ENCODE measurements at places on chromosomes 6 and 20.

- DNase-seq = no peak
These were observed 217.1 kb downstream of the ANKRD60 start for GRCh38 chr20:58011106-58011946.

DNA sequence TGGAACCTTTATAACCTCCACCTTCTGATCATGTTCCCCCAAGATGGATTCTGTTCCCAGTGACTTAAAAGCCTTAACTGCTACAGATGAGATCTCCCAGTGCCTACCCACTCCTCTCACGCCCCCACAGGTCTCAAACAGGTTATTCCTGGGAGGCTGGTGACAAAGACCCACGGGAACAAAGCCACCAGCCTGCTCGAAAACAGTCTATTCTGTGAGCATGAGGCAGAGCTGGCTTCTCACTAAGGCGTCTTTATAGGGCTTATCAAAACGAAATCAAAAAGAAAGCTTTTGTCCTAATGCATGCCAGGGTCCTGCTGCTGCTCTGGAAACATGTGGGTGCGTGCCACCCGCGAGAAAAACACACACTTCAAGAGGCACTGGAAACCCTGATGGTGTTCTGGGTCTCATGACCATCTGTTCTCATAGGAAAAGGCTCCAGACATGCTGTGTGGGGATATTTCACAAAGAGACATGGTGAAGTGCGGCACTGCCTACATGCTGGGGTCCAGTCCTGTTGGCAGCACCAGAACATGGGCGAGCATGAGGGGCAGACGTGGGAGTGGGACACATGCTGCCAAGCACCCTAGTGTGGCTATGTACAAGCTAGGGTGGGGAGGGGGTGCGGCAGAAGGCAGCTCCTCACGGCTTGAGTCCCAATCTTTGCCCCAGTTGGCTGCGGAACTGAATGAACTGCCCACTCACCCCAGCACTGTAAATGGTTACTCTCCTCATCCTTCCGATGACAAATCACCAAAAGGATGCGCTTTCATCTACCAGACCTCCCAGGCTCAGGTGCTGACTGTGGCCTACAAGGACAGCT is 2.1 kb downstream of the FKBP1A start:
- no peak for DNase-seq

DNA sequence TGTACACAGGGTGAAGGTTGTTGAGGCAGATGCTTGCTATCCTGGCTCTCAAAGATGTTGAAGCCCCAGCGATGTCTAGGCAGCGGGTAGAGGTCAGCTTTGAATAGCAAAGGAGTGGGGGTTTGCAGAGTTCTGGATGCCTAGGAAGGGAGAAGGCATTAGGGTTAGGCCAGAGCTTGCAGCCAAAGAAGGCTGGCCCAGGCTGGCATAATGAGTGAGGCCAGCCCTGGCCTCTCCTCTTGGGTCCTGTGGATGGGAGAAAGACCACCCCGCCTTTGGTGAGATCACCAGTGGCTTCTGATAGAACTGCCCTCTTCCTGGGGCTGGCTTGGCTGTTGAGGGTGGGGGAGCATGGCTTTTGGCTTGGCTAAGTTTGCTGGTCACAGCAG is 406 bp upstream of the WFDC5 start:
- DNase-seq = no peak

DNA sequence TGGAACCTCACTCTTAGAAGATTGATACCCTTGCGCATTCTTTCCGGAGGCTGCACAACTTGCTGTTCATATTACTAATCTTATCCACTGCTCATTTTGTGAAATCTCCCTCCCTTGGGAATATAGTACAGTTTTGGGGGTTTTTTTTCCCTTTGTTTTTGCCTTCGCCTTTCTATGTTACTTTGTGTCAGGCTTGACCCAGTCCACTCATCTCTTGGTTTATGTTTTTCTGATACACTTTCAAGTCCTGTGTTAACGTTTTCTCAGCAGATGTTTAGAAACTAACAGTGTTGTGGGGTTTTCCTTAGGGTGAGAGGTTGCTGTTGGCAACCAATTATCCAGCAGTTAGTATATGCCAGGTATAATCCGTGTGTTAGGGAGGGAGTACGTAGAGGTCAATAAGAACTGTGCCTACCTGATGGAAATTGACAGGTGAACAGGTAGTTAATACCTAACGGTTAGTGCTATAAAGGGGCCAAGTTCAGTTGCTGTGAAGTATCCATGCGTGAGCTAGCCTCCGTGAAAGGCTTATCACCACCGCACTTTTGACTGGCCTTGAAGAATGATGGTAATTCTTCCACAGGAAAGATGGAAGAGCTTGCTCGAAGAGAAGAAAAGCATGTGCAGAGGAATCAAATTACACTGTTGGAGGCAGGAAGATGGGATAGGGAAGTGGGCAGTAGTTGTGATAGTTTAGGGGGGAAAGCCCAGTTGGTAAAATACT is 1.4 kb downstream of the NFYA start:
- no peak for DNase-seq

DNA sequence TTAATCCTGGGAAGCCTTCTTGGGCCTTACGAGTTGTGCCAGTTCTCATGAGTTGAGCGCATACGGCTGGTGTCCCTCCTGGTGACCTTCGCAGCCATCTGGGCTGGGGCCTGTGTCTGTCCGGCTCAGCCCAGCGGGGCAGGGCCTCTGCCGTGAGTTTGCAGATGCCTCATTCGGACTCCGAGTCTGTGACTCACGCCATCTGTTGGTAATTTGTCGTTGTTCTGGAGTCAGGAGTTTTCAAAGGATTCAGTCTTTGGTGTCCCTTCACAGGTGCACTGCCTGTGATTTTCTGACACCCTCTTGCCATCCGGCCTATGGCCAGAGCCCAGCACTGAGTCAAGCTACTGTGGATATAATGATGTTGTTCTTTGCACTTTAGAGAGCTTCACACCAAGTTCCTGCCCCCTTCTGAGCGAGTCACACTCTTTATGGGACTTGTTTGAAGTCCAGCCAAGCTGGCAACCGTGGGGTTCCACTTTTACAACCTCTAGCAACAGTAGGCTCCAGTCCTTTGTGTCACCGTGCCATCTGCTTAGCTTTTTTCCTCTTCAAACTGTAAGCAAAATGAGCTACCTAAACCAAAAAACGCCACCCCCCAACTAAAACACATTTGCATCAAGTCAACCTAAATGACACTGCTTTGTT is 175.6 kb downstream of the AIG1 start:
- peak; percentile 5 for DNase-seq

DNA sequence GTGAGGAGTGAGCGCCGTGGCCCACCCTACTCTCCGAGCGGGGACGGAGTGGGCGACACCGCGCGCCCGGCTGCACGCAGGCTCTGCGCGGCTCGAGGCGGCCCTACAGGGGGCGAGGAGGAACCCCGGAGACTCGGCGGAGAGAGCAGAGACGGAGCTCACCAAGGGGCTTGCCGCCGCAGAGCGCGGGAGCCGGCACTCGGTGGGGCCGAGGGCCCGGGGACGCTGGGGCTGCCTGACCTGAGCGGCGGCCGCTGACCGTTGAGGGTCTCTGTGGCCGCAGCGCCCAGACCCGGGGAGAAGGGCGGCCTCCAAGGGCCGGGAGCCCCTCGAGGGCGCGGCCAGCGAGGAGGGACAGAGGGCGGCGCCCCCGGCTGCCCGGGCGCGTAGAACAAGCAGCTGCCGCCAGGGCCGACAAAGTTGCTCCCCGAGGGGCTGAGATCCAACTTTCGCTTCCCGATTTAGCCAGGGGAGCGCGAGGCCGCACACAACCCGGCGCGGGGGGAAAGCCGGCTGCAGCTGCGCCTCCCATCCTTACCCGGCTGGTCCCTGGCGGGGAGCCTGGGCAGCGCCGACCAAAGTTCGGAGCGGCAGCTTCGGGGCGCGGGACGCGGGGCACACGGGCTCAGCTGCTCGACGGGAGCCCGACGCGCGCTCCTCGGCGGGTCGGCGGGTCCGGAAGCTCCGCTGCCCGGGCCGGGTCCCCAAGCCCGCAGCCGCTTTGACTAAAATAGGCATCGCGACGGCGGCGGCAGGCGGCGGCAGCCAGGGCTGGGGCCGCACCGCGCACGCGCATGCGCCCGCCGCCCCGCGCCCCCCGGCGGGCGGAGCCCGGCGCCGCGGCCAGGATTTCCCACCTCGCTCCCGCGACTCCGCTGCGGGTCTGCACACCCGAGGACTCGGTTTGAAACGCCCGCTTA is 43.1 kb downstream of the POPDC3 start:
- DNase-seq = peak; percentile 97

DNA sequence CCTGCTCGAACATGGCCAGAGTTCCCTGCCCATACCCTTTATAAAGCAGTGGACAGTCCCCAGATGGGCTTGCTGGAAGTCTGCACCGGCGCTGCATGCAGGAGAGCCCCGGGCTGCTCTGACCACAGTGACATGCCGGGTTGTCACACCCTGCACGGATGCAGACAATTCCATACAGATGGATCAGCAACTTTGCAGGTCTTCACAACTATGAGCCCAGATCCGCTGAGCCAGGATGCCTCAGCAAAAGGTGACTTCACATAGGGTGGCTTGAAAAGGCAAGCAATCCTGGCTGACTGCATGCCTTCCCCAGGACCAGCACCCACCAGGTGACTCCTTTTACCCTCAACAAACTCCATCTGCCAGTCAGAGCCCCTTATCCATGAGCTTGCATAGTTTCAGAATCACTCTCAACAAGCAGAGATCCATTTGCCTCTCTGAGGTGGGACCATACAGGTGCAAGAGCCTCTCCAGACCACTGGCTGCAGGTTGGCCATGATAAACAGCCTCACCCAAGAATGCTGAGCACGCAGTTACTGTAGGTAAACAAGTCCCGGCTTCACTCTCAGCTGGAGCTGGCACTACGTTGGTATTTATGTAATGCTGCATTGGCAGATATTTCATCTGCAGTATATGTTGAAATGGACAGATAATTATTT is 183.0 kb upstream of the QKI start:
- no peak for DNase-seq

- DNase-seq = peak; percentile 23
These were observed 2.1 kb downstream of the KHDRBS2 start for GRCh38 chr6:62283796-62284411.

GRCh38 chr6:31903957-31904356 is 2.1 kb upstream of the ZBTB12 start:
- DNase-seq = no peak

DNA sequence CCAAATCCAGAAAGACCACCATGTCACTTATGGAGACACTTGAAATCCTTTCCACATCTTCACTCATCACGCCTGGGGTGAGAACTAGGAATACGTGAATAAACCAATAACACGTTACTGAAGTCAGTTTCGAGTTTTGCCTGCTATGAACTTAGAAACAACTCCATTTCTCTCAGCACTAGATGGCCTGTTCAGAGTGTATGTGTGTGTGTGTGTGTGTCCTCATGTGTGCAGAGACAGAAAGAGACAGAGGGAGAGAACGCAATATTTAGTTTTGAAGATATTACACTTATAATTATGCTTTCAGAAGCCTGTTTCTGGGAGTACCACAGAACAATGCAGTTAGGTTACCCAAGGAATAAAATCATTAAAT is 81.2 kb upstream of the CCN6 start:
- no peak for DNase-seq

DNA sequence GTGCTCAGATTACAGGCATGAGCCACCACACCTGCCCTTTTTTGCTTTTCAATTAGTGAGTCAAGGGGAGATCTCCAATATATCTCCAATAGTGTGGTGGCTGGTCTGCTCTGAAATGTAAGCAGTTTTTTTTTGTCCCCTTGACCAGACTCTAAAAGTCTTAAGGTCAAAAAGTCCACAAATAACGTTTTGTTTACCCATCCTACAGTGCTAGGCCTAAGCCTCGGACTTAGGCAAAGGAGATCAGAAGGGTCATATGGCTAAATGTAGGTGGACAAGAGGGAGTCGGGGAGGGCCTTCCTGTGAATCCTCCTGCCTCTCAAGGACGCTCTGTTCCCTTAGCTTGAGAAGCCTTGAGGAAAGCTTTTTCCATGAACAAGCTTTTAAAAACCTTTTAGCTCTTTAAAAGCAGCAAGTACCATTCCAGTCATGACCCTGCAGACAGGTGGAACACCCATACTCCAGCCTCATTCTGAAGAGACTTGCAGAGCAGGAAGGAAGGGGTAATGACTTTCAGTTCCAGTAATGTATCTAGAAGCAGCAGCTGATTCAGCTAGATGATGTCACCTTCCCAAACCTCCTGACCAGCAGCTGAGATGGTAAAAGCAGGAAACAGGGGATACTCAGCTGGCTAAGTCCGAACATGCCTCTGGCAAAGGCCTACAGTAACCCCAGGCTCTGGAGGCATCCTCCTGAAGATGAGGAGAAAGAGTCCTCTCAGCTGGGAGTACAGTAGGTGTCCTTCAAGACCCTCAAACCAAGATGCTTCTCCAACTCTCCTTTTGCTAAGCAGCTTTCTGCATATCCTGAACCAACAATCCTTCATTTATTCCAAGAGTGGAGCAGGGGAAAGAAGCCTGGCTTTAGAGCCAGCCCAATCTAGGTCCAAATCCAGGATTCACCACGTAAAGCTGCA is 23.6 kb downstream of the BCL2L1 start:
- no peak for DNase-seq

- no peak for DNase-seq
These were observed 47.0 kb upstream of the NT5E start for GRCh38 chr6:85402922-85403321.

DNA sequence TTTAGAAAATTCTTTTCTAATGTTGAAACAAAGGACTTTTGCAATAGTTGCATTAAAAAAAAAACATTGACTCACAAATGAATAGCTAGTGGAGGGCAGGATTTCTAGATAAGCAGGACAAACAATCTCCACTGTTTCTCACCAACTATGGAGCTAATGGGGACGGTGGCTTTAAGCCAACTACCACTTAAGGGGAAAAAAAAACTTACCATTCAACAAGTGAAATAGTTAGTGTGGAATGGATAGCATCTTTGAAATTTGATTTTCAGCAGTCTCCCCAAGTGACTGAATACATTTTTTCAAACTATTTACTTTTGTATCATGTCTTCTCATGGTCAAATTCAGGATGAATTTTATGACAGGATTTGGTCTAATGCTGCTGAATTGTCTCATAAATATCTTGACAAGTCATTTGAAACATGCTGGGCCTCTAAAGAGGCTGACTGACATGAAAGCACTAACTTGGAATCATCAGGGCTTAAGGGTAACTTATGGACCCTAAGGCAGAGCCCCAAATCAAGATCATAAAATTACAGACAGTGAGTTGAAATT is 100.5 kb downstream of the EYA4 start:
- DNase-seq = peak; percentile 55

DNA sequence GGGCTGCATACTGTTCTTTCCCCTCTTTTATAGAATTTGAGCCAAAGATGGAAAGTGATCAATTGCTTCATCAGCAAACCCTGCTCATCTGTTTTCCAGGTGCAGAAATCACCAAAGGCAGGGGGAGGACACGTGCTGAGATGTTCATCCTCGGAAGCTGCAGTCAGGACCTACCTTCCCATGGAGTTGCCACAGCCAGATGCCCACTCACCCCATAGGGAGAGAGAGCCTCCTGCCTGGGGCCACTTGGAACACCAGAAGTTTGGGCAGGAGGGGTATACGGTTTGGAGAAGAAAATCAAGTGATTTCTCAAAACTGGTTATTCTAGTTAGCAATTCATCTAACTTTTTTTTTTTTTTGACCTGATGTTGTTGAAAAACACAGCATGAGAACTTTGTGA is 5.3 kb upstream of the CST7 start:
- no peak for DNase-seq

- DNase-seq = no peak
These were observed 40.0 kb downstream of the MYLIP start for GRCh38 chr6:16168858-16169257.

GRCh38 chr6:111771629-111772028 is 101.6 kb downstream of the FYN start:
- no peak for DNase-seq

GRCh38 chr6:160360955-160361354 is 12.8 kb downstream of the SLC22A3 start:
- no peak for DNase-seq

- peak; percentile 61 for DNase-seq
These were observed 3.7 kb downstream of the NRN1 start for GRCh38 chr6:6002848-6003620.

GRCh38 chr20:34968042-34968775 is 12.5 kb downstream of the MYH7B start:
- DNase-seq = no peak
